Fibroblast of skin of left biceps (primary cell): ENCODE measurements at places on chromosomes 7 and 10.

DNA sequence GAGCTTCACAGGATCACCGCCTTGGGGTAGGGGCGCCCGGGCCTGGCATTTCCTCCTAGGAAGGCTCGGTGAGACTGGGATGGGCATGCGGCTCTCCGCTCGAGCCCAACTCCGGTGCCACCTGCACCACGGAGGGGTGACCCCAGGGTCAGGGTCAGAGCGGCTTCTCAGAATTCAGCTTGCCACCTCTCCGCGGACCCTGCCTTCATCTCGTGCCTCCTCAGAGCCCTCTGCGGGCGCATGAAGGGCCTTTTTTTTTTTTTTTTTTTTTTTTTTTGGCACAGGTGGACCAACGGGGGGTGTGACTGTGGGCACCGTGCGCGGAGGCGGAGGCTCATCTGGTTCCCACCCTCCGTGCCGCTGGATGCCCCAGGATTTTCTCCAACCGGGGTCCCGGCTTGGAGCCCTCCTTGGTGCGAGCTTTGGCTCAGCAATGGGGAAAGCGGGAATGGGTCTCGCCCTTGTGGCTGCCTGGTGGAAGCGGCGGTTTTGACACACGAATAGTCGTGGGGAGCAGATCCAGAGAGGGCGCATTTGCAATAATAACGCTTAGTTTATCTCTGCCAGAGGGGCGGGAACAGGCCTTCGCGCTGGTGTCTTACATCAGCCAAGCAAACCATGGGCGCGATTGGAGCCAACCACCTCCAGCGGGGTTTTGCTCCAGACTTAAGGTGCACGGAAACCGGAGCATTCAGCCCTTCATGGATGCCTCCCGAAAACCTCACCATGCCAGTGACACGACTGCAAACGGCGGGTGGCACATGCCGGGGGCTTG is 5.0 kb upstream of the TNRC18 start:
- peak; percentile 81 for DNase-seq

- DNase-seq = no peak
Measured at GRCh38 chr7:916291-916941, 38.1 kb downstream of the ADAP1 start.

- DNase-seq = no peak
Measured at GRCh38 chr7:30256349-30256858, 28.0 kb upstream of the ZNRF2 start.

- no peak for DNase-seq
Measured at GRCh38 chr10:123309731-123310130, 155.5 kb downstream of the BUB3 start.

DNA sequence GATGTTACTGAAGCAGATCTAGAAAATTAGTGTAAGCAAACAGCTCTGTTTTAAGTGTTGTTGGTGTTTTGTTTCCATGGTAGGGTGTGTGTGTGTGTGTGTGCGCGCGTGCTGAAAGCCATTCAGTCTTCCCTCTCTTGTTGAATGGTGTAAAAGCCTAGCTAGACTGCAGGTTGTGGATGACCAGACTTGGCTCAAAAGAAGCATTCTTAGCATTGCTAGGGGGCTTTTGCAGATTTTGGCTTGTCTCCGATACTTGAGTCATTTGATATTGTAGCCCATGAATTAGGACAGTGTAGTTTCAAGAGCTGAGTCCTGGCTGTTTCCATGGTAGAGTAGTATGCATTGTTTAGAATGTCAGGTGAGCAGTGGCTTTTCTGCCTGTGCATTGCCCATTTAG is 99.1 kb downstream of the SND1 start:
- DNase-seq = peak; percentile 74

DNA sequence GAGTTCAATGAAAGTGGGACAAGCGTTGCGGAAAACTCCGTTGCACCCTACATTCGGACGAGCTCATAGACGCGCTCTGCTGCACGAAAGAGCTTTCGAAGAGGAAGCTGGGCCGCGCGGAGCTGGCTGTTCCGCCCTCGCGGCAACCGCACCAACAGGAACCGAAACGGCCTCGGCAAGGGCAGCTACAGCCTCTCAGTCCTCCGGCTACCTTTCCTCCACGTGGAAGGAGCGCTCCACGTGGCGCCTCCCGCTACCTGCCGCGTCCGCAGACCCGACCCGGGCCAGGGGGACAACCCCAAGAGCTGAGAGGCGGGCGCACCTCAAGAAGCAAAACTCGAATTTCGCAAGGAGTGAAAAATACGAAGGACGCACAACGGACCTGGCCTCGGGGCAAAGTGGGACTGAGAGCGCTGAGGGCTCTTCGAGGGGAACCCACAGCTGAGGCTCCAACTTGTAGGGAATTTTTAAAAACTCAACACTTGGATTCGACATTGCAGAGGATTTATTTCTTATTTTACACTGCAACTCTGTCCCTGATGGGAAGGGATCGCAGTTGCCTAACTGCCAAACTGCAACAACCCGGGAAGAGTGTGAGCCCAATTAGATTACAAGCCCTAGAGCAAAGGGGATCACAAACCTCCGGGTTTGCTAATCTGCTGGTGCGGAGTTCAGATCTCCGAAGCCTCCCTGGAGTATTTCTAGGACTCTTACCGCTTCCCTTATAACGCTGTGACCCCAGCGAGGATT is 1.4 kb downstream of the HPSE2 start:
- DNase-seq = no peak

GRCh38 chr10:44977287-44978212 is 1.1 kb downstream of the DEPP1 start:
- no peak for DNase-seq

DNA sequence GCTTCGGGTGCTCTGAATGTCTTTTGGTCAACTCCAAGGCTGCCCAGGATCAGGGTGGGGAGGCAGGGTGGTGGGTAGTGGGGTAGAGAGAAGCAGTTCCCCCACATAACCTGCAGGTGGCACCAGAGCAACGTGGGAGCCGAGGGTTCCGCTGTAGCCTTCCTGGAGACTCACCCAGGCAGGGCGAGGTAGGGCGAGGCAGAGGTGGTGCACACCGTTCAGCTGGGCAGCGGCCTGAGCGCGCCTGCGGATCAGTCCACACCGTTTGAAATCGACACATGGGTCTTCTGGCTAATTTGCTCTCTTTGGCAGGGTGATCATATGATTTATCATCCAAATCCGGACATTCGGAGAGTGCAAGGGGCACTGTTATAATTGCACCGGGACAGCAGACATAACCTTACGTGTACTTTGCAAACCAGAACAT is 41.4 kb upstream of the MAP3K8 start:
- DNase-seq = no peak

DNA sequence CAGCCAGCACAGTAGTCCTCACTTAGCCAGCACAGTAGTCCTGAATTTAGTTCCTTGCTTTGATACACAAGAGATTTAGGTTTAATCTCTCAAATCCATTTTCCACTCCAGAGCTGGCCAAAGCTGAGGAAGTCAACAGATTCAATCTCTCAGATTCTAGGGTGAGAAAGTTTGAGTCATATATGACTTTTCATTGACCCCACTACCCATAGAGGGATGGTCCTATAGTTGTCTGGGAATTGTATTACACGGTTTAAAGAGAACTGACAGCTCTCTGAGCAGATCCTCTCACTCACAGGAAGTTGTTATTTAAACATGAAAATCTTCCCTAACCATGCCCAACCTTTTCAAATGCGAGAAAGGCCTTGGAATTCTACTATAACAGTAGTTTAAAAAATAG is 641.8 kb upstream of the SEMA3D start:
- no peak for DNase-seq

- no peak for DNase-seq
Measured at GRCh38 chr7:90005836-90006235, 148.4 kb upstream of the STEAP1 start.

GRCh38 chr7:48691788-48692187 is 232.6 kb upstream of the CDC14C start:
- no peak for DNase-seq

- peak; percentile 11 for DNase-seq
Measured at GRCh38 chr10:104824380-104825006, 183.4 kb downstream of the SORCS3 start.

DNA sequence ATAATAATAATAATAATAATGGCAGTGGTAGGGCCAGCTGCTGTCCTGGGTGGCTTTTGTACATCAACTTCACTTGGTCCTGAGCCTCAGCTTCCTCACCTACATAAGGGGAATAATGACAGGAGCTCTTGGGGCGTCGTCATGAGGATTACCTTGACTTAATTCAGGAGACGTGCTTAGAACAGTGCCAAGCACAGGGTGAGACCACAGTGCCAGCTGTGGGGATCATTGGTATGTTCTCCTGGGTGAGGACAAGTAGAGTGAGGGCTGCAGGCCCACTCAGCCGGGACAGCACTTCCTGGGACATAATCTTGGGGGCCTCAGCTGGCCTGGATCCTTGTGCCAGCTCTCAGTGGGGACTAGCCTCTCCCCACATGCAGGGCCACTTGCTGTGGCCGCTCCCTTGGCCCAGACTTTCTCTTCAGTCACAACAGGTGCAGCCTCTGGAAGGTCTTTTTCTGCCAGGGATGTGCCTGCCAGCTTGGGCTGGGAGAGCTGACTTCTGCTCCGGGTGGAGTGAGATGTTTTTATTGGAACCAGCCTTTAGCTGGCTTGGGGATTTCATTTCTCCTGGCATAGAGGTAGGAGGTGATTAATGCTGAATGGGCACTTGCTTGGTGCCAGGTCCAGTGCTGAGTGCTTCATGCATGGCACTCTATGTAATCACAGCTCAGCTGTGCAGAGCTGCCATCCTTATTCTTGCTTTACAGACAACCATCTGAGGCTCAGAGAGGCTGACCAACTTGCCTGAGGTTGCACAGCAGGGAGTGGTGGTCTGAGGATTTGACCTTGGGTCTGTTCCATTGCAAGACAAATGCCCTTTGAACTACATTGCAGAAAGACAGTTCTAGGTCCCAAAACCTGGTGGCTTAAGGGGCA is 45.3 kb downstream of the TSPAN15 start:
- DNase-seq = no peak

DNA sequence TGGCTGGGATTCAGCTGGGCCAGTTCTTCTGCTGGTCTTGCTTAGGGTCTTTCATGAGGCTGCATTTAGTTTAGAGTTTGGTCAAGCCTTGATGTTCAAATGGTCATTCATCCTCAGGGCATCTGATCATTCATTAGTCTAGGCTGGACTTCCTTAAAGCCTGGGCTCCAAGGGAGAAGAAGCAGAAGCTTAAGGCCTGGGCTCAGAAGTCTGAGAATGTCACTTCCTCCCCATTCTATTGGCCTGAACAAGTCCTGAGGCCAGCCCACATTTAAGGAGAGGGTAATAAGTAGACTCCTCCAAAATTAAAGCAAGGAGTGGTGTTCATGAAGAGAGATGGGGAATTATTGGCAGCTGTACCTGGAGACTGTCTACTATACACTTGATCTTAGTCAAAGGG is 193.2 kb upstream of the HABP2 start:
- DNase-seq = no peak

- no peak for DNase-seq
Measured at GRCh38 chr7:126179916-126180315, 1072.8 kb downstream of the GRM8 start.

DNA sequence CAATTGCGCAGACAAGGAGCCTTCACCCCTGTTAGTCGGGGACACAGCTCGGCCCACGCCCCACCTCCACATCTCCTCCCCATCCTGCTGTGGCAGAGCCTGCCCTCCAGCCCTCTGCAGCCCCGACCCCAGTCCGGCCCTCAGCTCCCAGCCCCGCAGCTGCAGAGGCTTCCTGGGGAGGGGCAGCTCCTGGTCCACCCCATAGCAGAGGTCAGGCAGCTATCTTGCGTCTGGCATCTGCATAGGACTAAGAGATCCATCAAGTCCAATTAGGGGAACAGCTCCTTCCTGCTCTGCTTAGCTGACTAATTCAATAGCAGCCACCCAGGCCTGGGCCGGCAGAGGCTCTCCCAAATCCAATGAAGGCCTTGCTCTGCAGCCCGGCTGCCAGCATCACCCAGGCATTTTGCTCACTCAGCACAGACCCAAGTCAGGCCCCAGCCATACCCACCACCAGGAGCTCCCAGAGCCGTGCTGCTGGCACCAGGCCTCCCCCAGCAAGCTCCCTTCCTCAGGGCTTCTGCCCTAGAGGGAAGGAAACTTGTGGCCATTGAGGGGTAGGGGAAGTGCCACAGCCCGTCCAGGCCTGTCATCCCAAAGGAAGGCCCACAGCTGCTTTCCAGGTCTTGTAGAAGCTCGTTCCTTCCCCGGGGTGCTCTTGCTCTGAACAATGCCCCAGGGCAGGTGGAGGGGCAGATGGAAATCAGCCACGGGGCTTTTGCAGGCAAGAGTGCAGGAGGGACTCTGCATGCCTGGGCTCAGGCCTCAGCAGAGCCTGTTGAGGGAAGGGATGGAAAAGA is 106.2 kb upstream of the RET start:
- DNase-seq = no peak

GRCh38 chr7:89246196-89246595 is 450.7 kb upstream of the TEX47 start:
- no peak for DNase-seq

DNA sequence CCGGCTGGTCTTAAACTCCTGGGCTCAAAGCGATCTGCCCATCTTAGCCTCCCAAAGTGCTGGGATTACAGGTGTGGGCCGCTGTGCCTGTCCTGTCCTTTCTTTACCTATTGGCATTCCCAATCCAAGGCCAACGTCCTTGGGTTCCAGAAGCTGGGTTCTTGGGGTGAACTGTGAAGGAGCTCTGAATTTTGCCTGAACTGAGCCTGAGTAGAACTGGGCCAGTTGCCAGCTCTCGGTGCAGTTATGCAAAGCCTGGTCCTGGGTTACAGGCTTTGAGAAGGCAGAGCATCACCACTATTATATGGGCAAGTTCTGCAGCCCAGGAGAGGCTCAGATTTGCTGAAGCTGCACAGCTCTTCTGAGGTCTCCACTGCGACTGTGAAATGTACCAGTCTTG is 24.6 kb upstream of the SH2D4B start:
- no peak for DNase-seq

GRCh38 chr10:50540069-50540825 is 83.5 kb downstream of the SGMS1 start:
- DNase-seq = no peak

DNA sequence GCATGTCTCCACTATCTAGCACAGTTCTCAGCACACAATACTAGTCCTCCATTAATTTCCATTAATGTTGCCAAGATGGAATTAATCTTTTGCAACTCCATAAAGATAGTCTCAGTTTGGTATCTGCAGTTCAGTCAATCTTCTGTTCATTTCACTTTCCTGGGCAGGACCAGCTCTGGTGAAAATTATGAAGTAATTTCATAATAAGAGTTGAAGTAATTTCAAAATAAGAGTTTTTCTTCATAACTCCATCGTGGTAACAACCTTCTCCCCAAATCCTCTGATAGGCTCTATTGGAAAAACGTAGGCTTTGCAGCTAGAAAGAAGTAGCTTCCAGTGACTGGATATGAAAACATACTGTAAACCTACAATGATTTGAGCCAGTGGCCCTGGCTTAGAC is 618.2 kb downstream of the TYW1 start:
- DNase-seq = no peak

DNA sequence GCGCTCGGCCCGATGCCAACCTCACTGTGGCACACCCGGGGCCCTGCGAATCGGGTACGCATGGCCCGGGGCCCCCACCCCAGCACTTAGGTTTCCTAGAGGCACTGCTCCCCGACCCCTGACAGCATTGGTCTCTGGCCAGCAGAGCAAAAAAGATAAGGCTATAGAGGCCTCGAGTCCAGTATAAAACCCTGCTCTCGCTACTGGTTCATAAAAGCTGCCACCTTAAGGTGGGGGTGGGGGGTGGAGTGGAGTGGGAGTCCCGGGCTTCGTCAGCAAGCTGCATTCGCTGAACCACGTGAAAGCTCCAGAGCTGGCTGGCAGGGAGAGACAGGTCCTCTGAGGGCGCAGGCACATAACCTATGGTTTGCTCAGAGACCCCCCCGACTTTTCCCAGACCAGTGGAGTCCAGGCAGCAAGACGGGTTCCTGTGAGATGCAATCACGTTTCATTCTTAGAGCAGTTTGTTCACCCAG is 1.3 kb downstream of the KAZALD1 start:
- DNase-seq = no peak
